ENCODE measurements at places on chromosomes 4 and X. TPM values are rescaled to one million over a fixed set of nuclear protein-coding genes. Genes with fewer than 3 reads are reported as not detected.
A peak's percentile ranks its signal among the peaks of the same experiment; 100 is the strongest.

The CABS1 gene
- not detected for total RNA-seq

The NEXMIF gene
- total RNA-seq, result 0.94 TPM

The MAGED4 gene
- 76.9 TPM for total RNA-seq

The FABP2 gene
- total RNA-seq, result not detected

The SATL1 gene
- total RNA-seq, result 0.22 TPM

The ARMCX1 gene
- 27.4 TPM for total RNA-seq

The ODAPH gene
- total RNA-seq, result not detected

GRCh38 chrX:111695297-111695880, 14.4 kb downstream of the ALG13 start:
- DNase-seq, result no peak

DNA sequence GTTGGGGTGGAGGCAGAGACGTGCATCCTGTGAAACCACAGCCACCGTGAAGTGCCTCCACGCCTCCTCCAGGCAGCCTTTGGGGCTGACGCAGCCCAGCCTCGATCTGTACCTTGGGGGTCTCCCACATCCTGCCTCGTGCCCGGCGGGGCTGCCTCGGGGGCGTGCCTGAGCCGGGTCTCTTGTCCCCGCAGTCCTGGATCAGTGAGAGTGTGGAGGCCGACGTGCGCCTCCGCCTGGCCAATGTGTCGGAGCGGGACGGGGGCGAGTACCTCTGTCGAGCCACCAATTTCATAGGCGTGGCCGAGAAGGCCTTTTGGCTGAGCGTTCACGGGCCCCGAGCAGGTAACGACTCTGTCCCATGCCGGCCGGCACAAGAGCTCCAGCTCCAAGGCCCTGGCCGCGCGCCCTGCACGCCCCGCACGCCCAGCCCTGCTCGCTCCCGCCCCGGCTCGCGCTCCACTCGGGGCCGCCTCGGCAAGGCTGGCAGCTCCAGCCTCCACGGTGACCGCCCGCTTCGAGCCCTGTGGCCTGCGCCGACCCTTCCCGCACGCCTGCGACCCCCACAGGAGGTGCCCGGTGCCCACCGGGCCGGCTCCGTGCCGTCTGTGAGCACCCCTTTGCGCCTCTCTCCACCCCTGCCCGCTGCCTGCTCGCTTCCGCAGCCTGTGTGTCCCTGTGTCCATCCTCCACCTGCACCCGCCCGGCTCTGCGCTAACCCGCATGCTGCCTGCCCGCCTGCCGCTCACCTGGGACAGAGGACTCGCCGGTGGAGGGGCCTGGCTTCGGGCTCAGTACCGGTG, 9.8 kb downstream of the FGFR3 start:
- peak; percentile 53 for DNase-seq

DNA sequence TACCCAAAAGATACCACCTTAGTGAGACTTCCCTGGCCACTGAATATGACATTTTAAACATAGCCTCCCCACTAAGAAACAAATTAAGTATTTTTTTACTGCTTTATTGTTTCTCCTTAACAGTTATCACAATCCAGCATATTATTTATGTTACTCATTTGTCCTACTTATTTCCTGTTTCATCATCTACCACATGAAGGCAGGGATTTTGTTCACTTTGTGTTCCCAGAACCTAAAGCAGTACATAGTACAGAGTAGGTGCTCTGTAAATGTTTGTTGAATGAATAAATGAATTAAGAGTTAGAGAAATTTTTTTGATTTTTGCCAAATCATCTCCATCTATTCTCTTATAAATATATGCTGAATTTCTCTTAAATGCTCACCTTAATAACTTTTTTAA, 318.4 kb upstream of the GIMD1 start:
- DNase-seq, result no peak

DNA sequence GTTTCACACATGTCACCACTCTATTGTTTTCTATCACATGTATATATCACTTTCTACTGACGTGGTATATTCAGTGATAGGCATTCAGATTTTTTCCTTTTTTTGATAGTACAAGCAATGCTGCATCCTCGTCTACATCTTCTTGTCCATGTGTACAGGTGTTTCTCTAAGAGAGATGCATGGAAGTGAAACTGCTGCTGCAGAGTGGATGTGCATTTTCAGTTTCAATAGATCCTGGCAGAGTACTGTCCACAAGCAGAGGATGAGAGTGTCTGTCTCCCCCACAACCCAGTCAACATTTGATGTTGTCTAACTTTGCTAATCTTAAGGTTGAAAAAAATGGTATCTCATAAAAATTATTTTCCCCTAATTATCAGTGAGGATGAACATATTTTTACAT, 194.0 kb upstream of the CASK start:
- DNase-seq, result no peak

GRCh38 chr4:103307453-103308247, 109.5 kb upstream of the CENPE start:
- no peak for DNase-seq

DNA sequence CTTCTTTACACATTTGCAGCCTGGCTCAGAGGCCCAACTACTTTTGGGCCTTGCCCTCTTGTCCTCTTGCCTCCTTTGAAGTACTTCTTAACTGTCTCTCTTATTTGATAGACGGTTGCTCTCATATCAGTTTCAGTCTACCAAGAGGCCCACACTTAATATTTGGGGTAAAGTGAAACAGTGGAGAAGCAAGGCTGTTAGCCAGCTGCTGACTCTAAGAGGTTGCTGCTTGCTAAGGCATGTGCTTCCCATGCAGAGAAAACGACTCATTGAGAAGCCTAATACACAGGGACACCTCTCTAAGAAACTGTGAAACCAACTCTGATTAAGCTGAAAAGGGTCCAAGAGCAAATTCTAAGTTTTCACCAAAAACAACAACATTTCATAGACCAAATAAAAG, 94.6 kb downstream of the PPP3CA start:
- DNase-seq, result no peak

- DNase-seq, result no peak
Observed at GRCh38 chr4:189143263-189143952, 797.3 kb upstream of the FRG1 start.

- DNase-seq, result no peak
Observed at GRCh38 chr4:78410676-78411075, 140.9 kb upstream of the ANXA3 start.

GRCh38 chr4:185219551-185220344, 10.3 kb downstream of the SNX25 start:
- no peak for DNase-seq

DNA sequence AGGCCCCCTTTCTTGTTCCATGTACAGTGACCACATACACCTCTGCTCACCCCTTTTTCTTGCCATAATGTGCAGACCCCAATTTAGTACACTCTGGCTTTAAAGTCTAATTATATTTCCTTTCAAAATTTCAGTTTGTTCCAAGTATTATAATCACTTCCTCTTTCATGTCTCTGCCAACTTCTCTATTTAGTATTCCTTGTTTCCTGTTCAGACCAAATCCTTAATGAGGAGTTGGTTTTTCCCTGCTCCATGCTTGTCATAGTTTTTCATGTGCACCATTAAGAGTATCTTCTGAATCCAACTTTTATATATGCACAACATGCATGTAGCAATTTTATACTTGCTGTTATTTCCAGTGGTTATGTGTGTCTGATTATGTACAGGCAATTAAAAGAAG, 32.3 kb downstream of the USP53 start:
- DNase-seq, result no peak
